Cerebellar nuclear complex (tissue), 1 donor: ENCODE measurements at places on chromosomes 4 and X.

GRCh38 chr4:1683261-1683735 is 815 bp downstream of the FAM53A start:
- DNase-seq = no peak

DNA sequence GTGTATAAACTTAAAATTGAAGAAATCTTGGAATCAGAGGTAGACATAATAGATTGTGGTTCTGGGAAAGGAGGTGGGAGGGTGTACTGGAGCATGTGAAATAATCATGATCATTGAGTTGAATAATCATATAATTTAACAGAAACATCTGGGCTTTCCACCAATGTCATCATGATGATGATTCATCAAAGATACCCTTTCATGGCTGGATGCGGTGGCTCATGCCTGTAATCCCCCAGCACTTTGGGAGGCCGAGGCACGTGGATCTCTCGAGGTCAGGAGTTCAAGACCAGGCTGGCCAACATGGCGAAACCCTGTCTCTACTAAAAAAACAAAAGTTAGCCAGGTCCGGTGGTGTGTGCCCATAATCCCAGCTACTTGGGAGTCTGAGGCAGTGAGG is 6.7 kb upstream of the RUFY3 start:
- no peak for DNase-seq

- no peak for DNase-seq
These were observed 46.2 kb downstream of the PCDH19 start for GRCh38 chrX:100363896-100364295.

- DNase-seq = no peak
These were observed 20.5 kb downstream of the NOP14 start for GRCh38 chr4:2942532-2943363.

DNA sequence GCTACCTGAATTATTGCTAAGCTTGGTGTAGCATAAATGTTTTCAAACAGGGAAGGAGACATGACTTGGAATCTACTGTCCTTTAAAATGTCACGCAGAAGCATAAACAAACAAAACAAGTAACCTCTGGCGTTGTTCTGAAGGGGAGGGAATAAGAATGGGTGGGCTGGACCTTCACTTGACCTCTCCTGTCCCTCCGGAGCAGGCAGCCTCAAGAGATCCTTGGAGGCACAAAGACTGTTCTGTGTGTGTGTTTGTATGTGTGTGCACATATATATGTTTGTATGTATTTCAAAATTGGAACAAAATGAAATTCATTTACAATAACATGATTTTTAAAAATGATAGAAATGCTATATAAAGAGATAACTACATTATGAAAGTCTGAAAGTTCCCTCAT is 91.3 kb upstream of the DCLK2 start:
- DNase-seq = no peak

DNA sequence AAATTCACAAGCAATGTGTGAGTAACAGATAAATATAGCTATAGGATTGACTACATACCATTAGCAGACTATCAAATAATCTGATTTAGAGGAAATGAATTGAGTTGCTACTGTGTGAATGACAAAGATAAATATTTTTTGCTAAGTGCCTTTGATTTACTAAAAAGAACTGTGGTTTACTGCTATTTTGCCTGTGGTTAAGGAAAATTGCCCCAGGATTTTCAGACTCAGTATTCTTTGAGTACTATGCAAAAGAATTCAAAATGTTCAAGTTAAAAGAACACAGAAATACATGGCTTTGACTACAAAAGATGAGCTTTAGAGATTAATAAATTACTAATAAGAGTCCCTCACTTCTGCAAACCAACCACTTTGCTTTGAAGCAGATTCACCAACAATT is 853.8 kb downstream of the ADGRL3 start:
- DNase-seq = no peak

DNA sequence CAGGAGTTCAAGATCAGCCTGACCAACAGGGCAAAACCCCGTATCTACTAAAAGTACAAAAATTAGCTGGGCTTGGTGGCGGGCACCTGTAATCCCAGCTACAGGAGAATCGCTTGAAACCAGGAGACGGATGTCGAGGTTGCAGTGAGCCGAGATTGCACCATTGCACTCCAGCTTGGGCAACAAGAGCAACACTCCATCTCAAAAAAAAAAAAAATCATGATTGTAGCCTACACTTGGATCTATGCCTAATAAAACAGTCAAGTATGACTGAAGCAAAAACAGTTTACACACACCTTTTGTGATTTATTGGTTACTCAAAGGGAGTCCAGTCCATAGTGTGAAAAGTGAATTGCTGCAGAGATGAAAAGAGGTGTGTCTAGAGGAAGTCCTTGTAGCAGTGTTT is 34.7 kb upstream of the TASL start:
- DNase-seq = no peak

DNA sequence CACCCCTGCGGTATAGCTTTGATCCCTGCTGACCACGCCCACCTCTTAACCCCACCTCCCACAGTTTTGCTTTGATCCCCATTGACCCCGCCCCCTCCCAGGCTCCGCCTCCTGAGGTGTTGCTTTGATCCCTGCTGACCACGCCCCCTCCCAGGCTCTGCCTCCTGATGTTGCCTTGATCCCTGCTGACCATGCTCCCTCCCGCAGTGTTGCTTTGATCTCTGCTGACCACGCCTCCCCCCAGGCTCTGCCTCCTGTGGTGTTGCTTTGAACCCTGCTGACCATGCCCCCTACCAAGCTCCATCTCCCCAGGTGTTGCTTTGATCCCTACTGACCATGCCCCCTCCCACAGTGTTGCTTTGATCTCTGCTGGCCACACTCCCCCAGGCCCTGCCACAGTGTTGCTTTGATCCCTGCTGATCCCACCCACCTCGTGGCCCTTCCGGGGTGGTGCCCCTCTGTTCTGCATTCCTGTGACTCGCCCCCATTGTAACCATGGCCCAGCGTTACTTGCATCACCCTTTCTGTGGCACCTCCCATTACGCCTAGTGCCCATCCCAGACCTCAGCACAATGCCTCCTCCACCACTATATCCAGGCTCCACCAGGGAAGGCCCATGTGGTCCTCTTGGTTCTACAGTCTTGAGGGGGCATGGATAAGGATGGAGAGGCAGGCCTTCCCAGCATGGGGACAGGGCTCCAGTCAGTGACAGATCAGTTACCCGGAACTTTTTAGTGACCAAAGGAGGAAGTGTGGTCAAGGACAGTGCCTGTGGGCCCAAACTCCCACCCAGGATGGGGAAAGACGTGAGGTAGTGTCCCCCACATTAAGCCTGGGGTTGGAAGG is 70.8 kb downstream of the ADRA2C start:
- DNase-seq = no peak

GRCh38 chr4:108796173-108796572 is 33.3 kb upstream of the ETNPPL start:
- DNase-seq = no peak

DNA sequence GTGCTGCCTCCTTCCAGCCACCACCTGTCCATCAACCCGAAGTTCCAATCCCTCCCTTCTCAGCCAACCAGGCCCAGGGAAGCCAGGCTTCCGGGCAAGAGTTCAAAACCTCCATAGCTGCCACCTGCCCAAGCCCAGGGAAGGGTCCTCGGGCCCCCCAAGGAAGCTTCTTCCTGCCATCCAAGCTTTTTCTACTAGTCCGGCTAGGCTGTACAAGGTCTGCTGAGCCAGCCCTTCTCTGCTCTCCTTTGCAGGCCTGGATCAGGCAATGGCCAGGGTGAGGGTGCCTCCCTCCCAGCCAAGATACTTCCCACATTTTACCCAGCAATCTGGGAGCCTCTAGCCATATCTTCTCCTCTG is 96.2 kb downstream of the PJA1 start:
- DNase-seq = no peak

DNA sequence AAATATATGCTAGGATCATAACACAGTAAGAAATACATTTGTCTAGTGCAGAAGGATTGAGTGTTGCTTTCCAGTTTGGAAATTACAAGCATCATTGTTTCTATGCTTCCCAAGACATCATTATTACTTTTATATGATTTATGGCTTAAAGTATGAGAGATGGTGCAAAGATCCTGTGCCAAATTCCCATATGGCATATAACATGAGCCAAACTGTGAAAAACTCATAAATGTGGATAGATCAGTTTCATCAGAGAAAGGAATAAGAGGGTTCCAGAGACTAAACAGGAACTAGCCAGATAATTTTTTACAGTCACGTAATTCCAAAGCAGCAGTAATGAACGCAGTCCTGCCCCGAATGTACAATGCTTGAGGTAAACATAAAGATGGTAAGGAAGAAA is 126.3 kb downstream of the PRDM5 start:
- no peak for DNase-seq

GRCh38 chr4:99841129-99841528 is 24.5 kb downstream of the DAPP1 start:
- no peak for DNase-seq
